WTC11 (cell line): ENCODE measurements at places on chromosomes 1 and 21.

GRCh38 chr1:230210326-230210980 lies 143.4 kb downstream of the GALNT2 start:
- no peak for DNase-seq

DNA sequence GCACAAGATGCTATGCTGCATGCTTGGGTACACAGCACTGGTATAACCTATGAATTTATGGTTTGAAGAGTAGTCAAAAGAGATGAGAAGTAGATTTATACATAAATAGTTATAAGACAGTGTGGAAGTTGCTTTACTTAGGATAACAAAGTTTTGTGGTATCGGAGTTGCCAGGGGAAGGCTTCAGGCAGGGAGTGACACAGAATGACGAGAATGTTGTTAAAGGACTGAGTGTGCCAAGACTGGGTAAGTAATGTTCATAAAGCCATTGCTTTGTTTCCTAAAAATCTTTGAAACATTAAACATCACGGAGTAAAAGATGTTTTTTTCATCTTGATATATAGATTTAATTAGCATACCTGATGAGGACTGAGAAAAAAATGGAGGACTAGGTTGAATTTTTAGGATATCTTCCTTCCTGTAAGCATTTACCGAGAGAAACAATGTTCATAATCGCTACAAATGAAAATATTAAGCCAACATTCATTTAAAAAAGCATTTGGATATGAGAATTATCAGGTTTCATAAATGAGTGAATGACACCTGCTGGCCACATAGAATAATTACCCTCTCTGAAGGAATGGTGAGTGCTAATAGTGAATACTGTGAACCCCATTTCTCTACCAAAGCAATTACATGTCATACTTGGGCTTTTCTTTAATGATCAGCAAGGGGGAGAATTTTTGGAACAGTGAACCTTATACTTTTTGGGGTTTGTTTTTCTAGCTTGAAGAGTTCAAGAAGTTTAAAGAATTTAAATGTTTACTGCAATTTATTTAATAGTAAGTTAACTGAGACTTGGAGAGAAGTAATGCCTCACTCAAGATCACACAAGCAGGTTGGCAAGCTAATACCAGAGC lies 28.4 kb downstream of the EXTL2 start:
- no peak for DNase-seq

- DNase-seq = peak; percentile 78
These were observed 841 bp downstream of the POFUT2 start for GRCh38 chr21:45286671-45287437.

DNA sequence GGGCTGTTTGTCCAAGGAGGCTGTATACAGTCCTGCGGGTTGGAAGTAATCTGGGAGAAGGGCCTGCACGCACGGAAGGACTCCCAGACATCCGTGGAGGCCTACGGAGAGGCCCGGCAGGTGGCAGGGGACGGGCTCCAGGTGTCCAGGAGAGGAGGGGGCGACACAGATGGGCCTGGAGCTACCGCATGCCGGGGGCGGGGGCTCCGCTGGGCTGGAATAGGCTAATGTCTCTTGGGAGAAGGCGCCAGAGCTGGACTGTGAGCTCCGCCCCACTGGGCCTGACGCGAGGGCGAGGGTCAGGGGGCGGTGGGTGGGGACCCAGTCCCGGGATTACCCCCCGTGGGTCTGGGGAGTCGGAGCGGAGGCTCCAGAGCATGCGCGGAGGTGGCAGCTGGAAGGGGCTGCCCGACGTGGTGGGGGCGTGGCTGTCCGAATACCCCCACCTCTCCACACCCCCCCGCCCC lies 659 bp downstream of the AGO1 start:
- DNase-seq = peak; percentile 84

DNA sequence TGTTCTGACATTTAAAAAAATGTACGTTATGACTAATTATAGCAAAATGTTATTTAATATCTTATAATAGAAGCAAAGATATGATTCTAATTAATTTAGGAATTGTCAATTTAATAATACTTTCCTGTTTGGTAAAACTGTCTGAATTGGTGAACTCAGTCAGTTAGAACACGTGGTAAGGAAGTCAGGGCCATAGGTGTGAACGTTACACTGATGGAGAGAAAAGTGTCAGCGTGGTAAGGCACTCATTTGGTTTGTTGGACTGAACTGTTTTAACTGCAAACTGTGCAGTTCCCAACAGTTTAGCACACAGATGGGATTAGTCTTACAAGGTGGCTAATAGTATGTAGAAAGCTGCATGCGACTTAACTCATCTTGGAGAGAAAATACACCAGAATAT lies 102.9 kb downstream of the EPB41 start:
- no peak for DNase-seq

DNA sequence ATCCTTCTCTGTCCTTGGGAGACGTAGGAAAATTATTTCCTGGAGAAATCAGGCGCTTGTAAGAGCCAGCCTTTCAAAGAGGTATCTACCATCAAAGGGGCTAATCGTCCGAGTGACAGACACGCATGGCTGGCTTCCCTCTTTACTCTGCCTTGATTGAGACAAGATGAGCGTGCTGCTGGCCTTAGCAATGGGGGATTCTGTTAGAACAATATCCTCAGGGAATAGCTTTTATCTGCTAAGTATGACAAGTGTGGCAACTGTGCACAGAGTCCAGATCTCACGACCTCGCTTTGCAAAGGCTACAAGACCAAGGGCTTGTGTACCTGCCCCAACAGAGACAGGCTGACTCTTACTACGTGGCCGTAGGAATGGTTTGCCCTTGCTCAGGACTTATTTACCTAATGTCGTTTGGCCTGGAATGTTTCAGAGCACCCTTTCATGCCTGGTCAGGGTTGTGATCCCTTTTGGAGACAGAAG lies 417.1 kb downstream of the KIF26B start:
- DNase-seq = no peak

GRCh38 chr1:24704411-24705259 lies 40.6 kb upstream of the CLIC4 start:
- peak; percentile 23 for DNase-seq

DNA sequence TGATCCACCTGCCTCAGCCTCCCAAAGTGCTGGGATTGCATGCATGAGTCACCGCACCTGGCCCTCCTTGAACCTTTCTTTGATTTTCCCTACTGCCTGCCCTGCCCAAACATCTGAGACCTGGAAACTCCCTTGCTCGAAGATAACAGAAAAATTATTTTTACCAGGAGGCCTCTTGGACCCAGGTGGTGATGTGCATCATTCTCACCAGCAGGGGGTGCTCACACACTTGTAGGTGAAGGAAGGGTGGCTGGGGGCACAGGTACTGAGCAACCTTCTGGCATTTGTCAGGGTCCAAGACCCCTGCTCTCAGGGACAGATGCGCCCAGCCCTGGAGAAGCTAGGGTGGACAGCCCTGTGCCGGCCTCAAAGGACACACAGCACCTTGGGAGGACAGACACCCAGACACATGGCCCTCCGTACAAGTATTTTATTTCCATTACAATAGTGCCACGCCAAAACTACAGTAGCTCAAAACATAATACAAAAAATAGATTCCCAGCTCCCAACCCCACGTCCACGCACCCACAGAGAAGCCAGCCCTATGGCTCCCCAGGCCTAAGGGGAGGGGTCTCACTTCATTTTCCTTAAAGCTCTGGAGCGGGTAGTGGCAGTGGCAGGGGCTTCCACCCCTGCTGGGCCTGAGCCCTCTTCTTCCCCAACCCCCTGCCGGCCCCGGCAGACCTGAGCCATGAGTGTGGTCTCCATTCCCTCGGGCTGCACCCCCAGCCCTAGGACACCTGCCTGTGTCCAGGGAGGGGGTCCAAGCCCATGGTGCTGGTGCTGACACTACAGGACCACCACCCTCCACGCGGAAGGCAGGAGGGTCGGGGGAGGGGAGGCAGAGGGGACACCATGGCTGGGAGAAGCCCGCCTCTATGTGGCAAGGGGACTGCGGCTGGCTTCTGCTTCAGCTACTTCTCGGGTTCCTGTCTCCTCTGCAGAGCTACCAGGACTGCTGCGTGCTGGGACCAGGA lies 40.4 kb upstream of the EIF4G3 start:
- peak; percentile 81 for DNase-seq

GRCh38 chr21:45459171-45460010 lies 54.4 kb downstream of the COL18A1 start:
- no peak for DNase-seq

- DNase-seq = peak; percentile 72
These were observed at the start of gene ST7L for GRCh38 chr1:112618721-112619517. Gene ST7L, minus strand, starts transcription at chr1:112619141. Its CDS starts 28 bp downstream, at chr1:112619113.

- no peak for DNase-seq
These were observed 22.2 kb downstream of the FNDC5 start for GRCh38 chr1:32848354-32849063.

- no peak for DNase-seq
These were observed 163.1 kb upstream of the USP25 start for GRCh38 chr21:15566703-15567102.

GRCh38 chr1:201316556-201316955 lies 33.2 kb downstream of the PKP1 start:
- DNase-seq = no peak
